ENCODE measurements at places on chromosomes 13 and 19.

GRCh38 chr19:10419200-10419645 lies 1.1 kb upstream of the PDE4A start:
- no peak for DNase-seq

DNA sequence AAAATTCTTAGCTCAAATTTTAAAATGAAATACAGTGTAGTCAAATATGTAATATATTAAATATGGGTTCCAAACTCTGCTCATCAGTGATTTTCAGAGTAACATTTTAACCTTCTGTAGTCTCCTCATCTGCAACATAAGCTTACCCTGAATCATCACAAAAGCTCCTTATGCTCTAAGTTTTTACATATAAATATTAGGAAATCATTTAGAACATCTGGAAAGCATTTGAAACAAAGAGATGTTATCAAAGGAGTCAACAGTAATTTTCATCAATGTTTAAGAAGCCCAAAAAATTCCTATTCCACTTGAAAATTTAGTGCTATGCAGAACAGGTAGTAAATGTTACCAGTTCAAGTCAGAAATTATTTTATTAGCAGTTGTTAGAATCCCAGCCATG lies 224.7 kb downstream of the DCT start:
- no peak for DNase-seq

DNA sequence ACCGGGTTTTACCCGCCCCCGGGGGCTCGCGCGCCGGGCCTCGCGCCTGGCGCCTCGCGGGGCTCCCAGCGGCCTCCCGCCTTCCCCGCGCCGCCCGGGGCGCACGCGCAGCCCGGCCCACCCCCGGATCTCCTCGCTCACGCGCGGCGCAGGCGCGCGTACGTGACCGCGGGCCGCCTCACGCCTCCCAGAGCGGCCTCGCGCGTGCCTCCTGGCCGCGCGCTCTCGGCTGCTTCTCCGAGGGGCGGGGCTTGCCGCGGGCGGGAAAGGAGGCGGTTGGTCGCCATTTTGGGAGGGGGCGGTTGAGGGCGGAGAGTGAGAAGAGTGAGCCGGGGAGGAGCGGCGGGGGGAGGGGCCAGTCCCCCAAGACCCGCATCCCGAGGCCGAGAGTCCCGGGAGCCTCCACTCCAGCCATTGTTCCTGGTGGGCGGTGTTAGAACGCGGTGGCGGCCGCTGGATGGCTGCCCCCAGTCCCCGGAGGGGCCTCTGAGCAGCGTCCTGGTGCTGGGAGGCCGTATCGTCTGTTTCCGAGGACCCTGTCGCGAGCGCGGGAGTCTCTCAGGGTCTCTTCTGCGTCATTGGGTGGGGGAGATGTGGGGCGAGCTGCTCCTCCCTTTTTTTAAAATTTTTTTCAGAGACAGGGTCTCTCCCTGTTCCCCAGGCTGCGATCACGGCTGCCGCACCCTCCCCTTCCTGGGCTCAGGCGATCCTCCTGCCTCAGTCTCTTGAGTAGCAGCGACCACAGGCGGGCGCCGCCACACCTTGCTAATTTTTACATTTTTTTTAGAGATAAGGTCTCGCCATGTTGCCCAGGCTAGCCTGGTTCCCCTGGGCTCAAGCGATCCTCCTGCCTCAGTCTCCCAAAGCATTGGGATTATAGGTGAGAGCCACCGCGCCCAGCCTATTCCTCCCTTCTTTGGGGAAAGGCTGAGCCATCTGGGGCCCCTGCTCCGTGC lies at the start of gene ZNF541:
Gene ZNF541, minus strand, starts transcription at position 78 of the 956 bp plus-strand sequence. CDS start 17,292 bp downstream, outside the sequence.
- DNase-seq: no peak

DNA sequence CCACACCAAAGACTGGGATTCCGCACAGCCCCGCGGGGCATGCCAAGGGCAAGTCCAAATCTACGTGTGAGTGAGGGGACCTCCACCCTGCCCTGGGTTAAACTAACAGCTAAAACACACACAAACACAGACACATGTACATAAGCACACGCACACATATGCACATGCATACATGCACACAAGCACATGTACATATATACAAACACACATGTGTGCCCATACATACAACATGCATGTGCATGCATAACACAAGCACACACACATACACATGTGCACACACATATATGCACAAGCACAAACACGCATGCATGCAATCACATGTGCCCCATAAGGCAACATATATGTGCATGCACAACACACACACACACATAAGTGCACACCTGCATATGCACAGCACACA lies 136.7 kb downstream of the SOX1 start:
- no peak for DNase-seq

DNA sequence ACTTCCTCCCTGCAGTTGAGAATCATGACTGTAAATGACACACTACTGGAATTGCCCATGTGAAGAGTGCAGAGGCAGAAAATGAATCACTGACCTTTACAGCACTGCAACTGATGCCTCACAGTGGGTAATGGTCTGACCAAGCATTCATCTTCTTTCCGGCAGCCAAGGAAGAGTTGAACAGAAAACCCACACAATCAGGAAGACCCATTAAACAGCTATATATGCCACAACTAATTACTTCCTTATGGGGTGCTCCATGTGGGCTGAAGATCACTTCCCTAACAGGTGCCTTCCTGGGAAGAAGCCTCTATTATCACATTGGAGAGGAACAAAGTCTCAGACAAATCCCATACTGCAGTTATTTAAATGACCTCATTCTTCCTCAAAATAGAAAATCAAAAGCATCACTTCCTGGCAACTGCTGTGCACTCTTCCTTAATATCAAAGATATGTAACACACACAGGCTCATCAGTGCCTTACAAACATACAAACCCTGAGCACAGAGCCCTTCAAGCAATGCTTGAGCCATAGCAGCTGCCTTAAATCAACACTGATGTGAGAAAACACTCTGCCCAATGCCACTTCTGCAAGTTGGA lies 45.8 kb downstream of the RUBCNL start:
- peak; percentile 80 for DNase-seq

- DNase-seq: no peak
Measured at GRCh38 chr19:50326101-50326664, 3.0 kb downstream of the KCNC3 start.

DNA sequence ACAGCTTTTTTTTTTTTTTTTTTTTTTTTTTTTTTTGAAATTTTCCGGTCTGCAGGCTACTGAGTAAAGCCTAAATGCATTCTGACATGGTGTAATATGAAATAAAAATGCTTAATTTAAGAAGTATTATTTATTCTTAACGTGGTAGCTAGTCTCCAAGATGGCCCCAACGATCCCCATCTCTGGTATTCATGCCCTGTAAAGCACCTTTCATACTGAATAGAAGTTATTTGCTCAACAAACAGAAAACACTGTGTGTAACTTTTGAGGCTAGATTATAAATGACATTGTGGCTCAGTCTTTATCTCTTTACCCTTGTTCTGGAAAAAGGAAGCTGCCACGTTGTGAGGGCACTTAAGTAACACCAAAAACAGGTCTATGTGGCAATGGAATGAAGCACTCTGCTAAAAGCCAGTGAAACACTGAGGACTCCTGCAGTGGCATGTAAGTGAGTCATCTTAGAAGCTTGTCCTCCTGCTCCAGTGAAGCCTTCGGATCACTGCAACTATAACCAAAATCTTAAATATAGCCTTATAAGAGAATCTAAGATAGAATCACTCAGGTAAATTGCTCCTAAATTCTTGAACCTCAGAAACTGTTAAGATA lies 128.7 kb downstream of the UGGT2 start:
- DNase-seq: peak; percentile 79

DNA sequence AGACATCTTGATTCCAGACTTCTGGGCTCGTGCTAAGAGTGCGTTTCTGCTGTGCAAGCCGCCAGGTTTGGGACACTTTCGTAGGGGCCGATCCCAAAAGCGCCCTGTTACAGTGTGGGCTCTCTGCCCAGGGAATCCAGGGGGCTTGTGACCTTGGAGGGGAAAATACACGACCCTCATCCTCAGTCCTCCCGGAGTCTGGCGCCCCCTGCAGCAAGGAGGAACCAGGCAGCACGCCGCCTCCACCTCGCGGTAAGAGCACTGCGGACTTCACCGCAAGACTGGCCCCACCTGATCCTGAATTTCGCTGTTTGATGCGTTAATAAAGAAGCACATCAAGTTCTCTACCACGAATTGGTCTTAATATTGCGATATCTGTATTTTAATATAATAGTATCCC lies 5.2 kb downstream of the POLRMT start:
- no peak for DNase-seq

- no peak for DNase-seq
Measured at GRCh38 chr13:50140581-50141374, 125.5 kb downstream of the KCNRG start.

GRCh38 chr19:6744381-6745301 lies 5.2 kb downstream of the TRIP10 start:
- peak; percentile 97 for DNase-seq

DNA sequence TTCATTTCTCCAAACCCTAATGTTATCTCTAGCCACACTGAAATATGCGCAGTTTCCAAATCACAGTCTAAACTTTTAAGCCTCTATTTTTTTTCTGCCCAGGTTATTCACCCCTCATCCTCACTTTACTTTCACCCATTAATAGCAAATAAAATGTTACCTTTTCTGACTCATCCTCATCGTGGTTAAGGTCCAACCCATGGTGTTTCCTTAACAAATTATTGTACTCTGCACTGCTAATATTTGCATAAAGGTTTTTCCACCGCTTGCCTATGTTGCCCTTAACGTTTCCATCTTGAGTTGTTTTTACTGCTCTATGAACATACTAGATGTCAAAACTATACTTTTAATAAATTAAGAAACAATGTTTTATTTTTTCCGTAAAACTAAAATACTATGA lies 780.9 kb upstream of the KLHL1 start:
- no peak for DNase-seq

DNA sequence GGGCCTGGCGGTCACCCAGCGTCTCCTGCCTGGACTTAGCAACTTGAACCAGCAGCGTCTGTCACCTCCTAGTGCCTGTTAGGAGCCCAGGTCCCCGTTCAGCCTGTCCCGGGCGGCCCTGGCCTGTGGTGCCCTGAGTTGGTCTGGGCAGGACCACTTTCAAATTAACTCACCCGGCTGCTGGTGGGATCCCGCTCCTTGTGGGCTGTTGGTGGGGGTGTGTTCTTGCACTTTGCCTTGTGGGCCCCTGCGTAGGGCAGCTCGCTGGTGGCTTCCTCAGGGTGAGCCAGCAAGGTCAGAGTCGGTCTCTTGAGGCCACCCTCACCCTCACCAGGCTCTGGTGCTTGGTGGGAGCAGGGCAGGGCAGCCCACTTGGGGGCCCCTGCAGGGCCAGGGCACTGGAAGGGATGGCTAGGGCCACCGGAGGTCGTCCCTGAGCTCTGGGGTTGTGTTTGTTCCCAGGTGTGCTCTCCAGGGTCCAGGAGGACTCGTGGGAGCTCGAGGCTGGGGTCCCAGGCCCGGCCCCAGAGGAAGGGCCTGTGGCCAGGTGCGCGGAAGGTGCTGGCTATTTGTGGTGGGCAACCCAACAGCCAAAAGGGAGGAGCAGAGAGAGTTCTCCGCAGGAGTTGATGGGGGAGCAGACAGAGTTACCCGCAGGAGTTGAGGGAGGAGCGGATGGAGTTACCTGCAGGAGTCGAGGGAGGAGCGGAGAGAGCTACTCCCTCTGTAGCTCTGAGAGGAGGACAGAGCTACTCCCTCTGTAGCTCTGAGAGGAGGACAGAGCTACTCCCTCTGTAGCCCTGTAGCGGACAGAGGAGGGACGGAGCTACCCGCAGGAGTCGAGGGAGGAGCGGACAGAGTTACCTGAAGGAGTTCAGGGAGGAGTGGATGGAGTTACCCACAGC lies 16.9 kb downstream of the TFDP1 start:
- no peak for DNase-seq

DNA sequence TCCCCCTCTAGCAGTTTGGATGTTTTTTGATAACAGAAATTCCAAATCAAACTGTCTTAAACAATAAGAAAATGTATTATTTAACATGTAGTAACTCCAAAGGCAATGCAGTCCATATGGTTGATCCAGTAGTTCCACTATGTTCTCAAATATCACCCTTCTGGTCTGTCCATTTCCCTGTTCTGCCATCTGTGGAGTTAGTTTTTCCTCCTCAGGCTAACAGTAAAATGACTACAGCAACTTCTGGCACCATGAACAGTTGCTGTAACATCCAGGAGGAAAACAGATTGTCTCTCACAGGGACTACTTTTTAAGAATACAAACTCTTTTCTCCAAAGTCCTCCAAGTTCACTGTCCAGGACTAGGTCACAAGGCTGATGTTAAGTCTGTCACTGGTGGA lies 455.4 kb downstream of the FGF14 start:
- no peak for DNase-seq

- DNase-seq: no peak
Measured at GRCh38 chr13:60584976-60585375, 188.0 kb downstream of the TDRD3 start.

GRCh38 chr13:98223741-98224140 lies 46.7 kb upstream of the RNF113B start:
- DNase-seq: no peak

DNA sequence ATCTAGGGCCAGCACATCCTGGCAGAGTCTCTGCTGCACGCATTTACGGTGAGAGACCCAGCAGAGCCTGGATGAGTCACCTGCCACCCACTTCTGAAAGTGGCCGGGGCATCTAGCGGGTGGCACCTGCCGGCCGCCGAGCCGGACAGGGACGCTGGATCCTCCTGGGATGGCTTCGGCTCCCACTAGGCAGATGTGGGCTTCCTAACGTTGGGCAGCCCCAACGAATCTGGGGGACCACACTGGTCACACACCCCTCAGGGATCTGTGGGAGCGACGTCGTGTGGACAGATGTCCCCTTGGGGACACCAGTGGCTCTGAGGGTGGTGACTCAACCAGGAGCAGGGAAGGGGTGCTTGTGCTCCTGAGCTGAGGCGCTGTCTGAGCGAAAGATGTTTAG lies 32.2 kb downstream of the TMEM255B start:
- DNase-seq: no peak

GRCh38 chr19:11383706-11384048 lies 437 bp downstream of the EPOR start:
- no peak for DNase-seq

DNA sequence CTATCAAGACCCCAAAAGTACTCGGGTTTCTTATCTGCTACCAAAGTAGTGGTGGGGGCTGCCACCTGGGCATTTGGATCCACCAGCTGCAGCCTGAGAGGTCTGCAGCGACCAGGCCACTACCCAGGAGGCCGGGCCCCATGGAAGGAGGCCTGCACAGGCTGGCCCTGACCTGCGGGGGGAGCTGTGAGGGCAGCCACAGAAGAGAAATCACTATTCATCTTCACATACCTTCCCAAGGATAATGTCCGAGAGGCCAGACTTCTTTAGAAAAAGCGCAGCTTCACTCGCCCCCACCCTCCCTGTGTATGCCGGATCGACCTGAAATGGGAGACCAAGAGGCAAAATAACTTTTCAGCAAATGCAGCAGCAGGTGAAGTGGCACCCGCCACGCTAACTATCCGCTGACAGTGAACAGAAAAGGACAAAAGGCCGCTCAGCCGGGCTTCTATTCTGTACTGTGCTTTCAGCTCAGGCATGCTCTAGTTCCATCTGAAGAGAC lies 30.1 kb downstream of the EPS15L1 start:
- no peak for DNase-seq

DNA sequence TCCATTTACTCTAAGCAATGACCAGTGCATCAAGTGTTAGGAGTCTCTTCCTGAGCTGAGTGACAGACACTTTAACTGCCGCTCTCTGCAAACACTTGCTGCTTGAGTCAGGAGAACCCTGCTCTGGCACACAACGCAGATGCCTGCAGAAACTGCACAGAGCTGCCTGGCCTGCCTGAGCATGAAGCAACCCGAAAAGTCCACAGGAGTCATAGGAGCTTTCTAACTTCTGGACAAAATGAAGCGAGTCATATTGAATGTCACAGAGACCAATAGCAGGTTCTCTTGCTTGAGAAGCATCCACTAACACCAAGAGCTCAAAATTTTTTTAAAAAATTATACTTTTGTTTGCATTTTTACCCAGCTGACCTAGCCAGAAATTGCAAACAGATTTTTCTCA lies 232.4 kb downstream of the LHFPL6 start:
- DNase-seq: no peak

Measured in EL (cell line).